ENCODE measurements at places on chromosomes 1 and 21.

DNA sequence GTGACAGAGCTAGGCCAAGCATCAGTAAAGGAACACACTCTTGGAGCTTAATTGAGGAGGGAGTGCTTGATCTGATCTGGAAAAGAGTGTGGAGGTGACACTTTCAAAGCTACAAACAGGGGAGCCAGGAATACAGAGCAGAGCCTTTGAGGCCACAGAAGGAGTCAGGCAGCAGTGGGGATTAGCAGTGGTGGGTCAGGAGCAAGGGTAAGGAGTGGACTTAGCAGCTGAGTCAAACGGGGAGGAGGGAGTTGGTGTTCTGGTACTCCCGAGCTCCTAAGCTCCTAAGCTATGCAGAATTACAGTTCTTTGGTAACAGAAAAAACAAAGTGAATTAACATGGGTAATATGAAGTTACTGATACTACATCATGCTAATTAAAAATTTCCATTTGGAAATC lies 14.5 kb downstream of the RAB4A start:
- DNase-seq, result no peak

- no peak for DNase-seq
Observed at GRCh38 chr1:117128323-117129079, 7.0 kb upstream of the TRIM45 start.

- no peak for DNase-seq
Observed at GRCh38 chr1:110645211-110645610, 29.5 kb downstream of the KCNA3 start.

DNA sequence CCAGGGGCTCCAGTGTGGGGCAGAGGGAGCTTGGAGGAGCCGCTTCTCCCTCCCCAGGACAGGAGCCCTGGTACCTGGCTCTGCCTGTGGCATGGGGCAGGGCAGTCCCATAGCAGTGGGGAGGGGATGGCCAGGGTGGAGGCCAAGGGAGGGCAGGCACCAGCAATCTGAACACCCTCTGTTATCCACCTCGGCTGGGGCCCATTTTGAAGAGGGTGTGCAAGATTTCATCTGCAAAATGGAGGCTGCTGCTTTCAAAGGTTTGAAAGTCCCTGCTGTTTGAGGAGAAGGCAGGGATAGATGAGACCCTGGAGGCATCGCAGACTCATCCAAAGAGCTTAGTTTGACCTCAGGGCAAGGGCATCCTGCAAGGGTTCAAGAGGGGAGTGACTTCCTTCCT lies 15.2 kb upstream of the TMPRSS2 start:
- DNase-seq, result no peak

DNA sequence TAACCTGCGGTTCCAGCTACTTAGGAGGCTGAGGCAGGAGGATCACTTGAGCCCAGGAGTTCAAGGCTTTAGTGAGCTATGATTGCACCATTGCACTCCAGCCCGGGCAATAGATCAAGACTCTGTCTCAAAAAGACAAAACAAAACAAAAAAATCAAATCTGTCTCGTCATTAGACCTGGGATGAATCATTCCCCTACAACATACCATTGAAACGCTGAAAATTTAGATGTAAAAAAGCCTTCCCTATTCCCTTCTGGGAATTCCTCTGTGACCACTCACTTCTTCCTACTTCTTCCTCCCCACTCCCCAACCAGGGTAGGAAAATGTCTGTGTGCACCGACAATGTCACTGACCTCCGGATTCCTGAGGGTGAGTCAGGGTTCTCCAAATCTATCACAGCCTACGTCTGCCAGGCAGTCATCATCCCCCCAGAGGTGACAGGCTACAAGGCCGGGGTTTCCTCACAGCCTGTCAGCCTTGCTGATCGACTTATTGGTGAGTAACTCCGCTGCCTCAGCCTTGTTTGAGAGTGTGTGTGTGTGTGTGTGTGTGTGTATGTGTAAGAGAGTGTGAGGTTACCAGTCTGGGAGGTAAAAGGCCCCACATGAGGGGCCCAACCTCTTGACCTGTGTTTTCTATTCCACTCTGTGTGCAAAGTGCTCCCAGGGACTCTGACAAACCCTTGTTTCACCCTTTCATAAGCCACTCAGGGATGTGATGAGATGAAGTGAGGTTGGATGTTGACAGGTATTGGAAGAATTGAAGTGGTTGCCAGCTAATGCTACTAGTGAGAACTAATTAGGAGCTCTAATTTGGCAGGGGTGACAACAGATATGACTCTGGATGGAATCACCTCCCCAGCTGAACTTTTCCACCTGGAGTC lies 16.3 kb upstream of the SARS1 start:
- DNase-seq, result peak; percentile 77

- DNase-seq, result no peak
Observed at GRCh38 chr1:162670928-162671663, 38.8 kb downstream of the DDR2 start.

- DNase-seq, result no peak
Observed at GRCh38 chr1:12665511-12665910, 21.6 kb downstream of the AADACL4 start.

DNA sequence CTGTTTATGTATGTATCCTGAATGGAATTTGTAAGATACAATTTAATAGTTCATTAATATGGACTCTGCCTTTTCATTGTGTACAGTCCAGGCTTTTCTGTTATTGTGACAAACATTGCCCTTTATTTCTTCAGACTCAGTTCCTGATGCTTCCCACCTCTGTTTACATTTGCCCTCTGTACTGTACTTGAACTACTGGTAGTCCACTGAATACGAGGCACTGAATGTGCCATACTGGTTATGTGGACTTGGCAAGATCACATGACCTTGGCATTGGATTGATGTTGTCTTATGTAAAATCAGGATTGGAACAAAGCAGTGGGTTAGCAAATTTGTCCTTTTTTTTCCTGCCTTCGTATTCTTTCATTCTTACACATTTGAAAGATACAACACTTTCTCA lies 27.8 kb downstream of the RALGPS2 start:
- DNase-seq, result no peak

DNA sequence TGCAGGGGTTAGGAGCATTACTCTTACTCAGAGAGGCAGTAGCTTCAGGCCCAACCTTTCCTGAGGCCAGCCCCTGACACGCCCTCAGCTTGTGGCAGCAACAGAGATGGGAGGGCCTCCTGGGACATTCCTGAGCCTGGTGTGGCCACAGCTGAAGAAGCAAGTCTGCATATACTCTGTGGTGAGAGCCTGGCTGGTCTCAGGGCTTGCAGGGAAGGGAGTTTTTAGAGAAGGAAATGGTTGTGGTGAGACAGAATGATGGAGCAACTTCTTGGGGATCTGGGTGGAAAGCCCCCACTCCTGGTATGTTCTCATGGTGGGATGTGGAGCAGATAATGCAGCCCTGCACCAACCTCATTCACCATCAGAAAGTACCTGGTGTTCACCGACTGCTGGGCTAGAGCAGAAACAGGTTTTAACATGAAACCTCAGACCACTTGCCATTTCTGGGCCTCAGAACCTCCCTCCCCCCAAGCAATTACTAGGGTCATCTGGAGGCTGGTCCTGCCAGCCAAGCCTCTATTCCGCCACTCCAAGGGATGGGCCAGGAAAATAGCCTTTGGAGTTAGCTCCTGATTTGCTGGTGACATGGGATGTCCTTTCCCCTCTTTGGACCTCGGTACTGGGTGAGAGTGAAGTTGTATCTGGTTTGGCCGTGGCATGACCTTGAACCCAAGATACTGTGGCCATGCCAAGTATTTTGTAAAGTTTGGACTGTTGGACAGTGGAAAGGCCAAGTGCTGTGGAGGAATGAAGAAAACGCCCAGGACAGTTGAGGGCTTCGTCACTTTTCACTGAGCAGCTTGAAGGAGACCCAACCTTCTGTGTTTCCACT lies 28.1 kb upstream of the RNF19B start:
- DNase-seq, result peak; percentile 77

DNA sequence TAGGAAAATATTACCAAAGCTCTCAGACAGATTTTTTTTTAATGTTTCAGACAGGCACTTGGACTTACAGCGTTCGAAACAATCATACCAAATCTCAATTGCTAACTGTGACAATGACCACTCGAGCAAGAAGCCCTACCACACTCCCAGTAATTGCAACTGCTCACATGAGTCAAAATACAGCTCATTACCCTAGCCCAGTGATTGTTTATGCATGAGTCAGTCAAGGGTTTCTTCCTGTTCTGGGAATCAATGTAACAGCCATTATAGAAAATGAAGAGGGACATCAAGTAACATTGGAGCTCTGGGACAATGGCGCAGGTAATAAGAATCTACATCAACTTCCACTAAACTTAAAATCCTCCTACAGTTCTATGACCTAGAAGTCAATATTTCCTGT lies 56.1 kb upstream of the SH3GLB1 start:
- peak; percentile 26 for DNase-seq

DNA sequence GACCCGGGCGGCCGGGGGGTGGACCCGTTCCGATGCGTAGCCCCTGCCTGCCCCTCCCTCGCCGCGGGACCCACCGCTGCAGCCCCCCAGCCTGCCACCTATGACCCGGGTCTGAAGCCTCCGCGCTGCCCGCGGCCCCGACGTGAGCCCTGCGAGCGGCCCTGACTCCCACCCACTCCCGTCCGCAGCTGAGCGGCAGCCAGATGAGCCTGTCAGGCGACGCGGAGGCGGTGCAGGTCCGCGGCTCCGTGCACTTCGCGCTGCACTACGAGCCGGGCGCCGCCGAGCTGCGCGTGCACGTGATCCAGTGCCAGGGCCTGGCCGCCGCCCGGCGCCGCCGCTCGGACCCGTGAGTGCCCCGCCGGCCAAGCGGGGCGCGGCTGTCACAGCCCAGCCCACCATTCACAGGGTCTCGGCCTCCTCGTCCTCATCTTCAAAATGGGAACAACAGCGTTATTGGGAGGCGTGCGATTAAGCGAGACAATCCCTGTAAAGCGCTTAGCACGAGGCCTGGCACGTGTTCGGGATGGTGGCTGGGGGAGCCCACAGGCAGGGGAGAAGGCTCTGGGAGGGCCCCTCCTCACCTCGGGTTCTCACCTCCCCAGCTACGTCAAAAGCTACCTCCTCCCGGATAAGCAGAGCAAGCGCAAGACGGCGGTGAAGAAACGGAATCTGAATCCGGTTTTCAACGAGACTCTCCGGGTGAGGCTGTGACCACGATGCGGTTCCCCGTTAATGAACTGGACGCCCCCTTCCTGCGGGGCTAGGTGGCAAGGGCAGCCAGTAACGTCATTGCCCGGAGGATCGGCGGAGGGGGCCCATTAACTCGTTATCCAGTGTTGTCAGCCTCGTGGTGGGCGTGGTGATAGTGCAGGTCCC lies 8.2 kb downstream of the SYTL1 start:
- DNase-seq, result no peak

- DNase-seq, result no peak
Observed at GRCh38 chr1:177310326-177310725, 139.6 kb downstream of the BRINP2 start.

GRCh38 chr1:1292851-1293250 lies 12.6 kb downstream of the SCNN1D start:
- no peak for DNase-seq

Data from fibroblast of the conjunctiva (primary cell).